Pancreas (tissue), 10 donors: ENCODE measurements at places on chromosomes 2 and 18.

DNA sequence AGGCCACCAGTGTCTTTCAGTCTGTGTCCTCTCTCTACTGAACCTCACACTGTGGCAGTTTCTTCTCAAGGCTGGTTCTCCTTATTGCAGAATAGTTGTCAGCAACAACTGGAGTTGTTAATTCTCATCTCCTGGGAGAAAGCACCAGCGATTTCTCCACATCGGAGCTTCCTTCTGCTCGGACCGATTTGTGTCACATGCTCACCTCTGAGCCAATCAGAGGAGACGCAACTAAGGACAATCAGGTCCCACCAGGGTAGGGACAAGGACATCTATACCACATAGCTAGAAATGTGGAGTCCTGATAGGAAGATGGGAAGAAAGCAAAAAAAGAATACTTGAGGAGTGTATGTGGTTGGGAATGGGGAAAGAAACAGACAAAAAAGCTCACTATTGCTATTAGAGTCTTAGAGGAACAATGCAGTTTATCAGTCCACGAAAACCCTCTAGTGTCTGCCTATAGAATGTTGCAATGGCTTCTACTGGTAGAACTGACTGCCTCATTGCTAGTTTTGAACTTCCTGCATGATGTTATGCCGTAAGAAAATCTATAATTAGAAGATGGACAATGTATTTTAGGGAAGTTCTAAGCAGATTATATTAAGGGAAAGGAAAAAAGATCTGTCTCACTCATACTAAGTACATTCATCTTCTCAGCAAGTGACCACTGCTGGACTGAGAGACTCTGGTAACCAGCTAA, 169.7 kb downstream of the CDCA7 start:
- no peak for DNase-seq

GRCh38 chr2:127591221-127591923, 54.6 kb upstream of the GPR17 start:
- DNase-seq: no peak

DNA sequence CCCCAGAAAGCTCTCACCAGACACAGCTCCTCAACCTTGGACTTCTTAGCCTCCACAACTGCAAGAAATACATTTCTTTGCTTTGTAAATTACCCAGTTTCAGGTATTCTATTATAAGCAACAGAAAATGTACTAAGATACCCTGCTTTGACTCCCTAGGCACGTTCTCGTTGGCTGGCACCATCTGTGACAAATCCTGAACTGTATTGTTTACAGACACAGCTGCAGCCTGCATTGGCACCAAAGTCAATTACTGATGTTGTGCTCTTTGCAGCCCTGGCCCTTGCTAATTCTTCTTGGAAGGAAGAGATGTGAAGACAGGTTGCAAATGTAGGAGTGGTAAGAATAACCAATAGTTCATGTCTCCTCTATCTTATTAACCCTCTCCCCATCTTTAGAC, 72.7 kb upstream of the FAM136A start:
- no peak for DNase-seq

DNA sequence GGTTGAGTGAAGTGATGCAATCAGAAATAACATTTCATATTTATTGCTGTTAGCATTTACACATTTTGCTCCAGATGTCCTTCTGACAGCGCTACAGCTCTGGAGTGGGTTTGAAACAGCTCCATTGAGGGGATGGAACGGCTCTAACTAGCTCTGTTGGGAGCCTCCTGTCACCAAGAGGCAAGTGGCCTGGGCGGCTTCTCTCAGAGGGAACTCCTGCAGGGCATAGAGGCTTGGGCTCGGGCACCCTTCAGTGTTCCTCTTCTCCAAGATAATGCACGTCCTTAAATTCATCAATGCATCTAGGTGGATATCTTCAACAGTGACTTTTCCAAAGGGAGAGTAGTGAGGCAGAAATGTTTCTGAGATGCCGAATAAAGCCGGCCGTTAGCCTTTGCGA, 122.5 kb downstream of the CNTNAP5 start:
- DNase-seq: no peak

- DNase-seq: no peak
These were observed 14.3 kb upstream of the STAM2 start for GRCh38 chr2:152189622-152190495.

GRCh38 chr18:63220903-63221302, 98.7 kb downstream of the BCL2 start:
- no peak for DNase-seq

DNA sequence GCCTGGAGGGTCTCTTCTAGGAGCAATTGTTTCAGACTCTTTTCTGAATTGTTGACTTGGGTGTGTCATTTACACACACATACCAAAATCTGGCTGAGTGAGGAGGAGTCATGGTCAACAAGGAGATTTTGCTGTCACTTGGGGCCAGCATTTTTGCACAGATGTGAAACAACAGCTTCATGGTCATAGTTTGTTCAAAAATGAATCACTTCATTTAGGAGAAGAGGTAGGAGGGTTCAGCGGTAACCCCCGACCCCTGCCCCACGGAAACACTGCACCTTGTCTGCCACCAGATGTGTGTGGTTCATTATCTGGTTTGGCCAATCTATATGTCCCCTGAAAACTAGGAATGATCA, 42.2 kb downstream of the LBH start:
- no peak for DNase-seq

DNA sequence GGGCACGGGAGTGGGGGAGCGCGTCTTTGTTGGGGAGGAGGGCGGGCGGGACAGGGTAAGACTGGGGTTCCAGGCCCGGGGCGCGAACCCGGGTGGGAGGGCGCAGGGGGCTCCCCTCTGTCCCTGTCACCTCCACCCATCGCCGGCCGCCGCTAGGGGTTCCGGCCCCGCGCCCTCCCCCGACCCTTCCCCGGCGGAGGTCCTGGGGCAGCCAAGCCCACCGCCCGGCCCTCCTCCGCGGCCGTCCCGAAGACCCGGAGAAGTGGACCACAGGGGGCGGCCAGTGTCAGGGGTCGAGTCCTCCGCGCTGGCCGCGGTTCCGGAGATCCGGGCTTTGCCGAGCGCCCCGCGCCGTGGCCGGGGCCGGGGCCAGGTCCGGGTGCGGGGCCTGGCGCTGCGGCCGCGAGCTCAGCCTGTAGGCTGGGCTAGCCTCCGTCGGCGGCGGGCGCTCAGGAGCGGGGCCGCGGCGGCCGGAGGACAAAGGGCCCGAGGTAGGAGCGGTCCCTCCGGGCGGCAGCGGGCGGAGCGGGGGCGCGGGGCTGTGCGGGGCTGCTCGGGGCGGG, 16.6 kb upstream of the E2F6 start:
- no peak for DNase-seq

- no peak for DNase-seq
These were observed 209.2 kb upstream of the SYT4 start for GRCh38 chr18:43486462-43486861.

DNA sequence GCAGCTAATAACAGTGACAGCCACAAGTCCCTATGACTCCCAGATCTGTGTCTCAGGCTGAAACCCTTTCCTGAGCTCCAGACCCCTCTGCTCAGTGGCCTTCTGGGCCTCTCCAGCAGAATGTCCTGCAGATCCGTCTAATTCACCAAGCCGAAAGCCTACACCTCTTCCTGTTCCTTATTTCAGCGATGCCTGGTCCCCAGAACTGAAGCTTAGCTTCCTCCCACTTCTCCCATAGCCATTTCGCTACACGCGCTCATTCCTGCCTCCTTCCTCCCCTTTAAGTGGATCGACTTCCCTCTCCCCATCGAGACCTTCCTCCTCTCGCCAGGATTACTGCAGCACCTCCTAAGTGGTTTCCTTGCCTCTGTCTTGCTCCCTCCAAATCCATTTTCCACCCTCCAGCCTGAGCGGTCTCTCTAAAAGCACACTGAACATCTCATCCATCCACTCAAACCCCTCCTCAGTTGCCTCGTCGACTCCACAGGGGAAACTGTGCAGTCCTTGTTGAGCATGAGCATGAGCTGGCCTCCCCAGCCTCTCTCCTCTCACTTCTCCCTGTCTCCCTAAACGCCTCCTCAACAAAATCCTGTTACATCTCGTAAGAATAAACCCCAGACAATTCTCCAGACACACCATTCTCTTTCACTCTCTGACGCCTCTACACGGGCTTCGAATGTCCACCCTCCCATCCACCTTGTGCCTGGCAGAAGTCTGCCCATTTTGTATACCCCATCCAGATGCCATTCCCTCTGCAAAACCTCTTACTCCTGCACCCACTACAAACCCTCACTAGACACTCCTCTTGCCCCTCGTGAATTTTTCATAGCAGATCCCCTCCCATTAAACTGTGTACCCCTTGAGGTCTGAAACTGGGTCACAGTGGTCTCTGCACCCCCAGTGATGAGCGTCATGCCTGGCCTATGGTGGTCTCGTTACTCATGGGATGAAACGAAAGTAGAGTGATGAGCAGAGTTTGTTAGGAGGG, 232.6 kb downstream of the ATAD2B start:
- DNase-seq: peak; percentile 8

DNA sequence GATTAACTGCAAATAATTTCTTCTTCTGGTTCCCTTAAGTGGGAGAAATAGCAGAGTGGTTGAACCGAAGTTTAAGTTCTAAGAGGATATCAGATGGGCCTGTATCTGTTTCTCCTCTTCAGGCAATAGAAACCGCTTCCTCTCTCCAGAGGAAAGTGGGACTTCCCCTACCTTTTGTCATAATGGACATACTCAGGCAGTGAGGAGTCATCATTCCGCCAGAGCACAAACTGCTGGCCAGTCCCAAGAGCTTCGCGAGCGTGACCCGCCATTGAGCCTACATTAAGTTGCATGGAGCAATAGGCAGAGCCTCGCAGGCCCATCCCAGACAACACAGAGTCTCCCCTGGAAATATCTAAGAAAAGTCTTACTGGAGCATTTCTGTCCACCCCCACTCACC, 158.9 kb downstream of the LDLRAD4 start:
- DNase-seq: no peak

DNA sequence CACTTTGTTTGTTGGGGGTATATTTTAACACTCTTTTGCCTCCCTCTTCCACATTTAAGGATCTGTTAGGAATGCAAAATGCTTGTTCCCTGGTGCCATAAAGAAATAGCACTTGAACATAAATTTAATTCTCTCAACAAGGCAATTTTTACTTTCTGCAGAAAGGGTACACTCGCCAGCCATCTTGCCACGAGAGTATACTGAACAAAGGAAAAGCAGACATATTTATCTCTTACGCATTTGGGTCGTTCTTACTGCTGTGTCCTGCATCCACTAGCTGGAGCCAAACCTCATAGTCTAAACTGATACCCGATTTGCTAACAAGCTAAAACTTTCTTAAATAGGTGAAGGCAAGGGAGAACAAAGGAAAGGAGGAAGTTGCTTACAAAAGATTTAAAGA, 129.5 kb downstream of the B3GNT2 start:
- no peak for DNase-seq

DNA sequence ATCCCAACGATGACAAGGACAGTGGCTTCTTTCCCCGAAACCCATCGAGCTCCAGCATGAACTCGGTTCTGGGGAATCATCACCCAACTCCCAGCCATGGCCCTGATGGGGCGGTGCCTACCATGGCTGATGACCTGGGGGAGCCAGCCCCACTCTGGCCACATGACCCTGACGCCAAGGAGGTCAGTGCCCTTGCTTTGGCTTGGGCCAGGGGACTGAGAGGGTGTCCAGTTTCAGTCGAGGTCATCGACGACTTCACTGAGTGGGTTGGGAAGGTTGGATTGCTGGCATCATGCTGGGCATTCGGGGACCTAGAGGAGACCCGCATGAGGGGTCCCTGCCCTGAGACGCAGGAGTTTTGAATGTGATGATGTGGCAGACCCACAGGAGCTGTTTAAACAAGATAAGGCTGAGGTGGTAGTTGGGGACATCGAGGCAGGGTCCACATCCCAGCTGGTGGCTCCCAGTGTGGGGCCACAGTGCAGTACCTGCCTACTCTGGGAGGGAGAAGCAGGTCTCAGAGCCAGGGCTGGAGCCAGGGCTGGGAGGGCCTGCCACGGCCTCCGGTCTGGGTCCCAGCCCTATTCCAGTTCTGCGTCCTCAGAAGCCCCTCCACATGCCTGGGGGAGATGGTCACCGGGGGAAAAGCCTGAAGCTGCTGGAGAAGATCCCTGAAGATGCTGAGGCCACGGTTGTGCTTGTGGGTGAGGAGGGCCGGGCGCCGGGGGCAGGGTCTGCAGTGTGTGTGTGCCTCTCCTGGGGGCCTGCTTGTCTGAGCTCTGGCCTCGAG, 6.0 kb downstream of the SLC4A3 start:
- no peak for DNase-seq

GRCh38 chr2:54866868-54867267, 143.4 kb downstream of the EML6 start:
- DNase-seq: no peak

GRCh38 chr2:40098786-40099470, 319.9 kb upstream of the THUMPD2 start:
- DNase-seq: no peak

DNA sequence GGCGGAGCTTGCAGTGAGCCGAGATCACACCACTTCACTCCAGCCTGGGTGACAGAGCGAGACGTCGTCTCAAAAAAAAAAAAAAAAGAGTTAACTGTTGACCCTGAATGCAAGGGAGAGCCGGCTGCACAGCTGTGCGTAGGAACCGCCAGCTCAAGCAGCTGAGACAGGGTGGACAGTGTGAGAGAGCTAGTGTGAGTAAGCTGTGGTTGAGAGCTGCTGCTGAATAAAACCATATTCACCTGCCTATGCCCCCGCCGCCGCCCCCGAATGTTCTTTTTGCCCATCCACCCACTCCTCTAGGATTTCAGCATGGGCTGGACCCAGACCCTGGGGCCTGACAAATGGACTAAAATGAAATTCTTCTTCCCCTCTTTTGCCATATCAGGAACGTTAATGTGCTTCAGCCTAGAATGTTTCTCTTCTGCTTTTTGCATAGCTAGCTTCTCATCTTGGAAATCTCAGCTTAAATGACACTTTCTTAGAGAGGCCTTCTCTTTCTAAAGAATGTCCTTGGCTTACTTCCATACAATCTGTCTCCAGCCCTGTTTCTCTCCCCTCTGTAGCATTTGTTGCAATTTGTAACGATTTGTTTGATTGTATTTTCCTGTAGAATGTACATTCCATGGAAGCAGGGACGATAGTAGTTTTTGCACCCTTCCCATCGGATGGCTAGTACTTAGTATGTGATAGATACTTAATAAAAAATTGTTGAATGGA, 142.7 kb downstream of the KLHL14 start:
- DNase-seq: no peak

DNA sequence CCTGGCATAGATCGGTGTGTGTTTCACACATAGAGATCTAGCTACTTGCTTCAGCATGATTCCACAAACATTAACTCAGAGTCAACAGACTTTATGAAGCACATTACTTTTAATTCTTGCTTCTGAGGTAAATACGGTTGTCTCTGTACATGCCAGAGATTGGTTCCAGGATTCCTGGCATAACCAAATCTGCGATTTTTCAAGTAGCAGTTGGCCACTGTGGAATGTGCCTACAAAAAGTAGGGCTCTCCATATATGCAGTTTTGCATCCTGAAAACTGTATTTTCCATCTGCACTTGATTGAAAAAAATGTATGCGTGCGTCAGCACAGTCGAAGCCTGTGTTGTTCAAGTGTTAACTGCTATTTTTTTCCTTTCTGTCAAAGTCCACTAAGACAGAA, 85.0 kb downstream of the ZAP70 start:
- no peak for DNase-seq
